ENCODE measurements at places on chromosomes 3 and 15.

- DNase-seq = peak; percentile 88
Observed at GRCh38 chr3:187741403-187742350, 3.6 kb downstream of the BCL6 start.

DNA sequence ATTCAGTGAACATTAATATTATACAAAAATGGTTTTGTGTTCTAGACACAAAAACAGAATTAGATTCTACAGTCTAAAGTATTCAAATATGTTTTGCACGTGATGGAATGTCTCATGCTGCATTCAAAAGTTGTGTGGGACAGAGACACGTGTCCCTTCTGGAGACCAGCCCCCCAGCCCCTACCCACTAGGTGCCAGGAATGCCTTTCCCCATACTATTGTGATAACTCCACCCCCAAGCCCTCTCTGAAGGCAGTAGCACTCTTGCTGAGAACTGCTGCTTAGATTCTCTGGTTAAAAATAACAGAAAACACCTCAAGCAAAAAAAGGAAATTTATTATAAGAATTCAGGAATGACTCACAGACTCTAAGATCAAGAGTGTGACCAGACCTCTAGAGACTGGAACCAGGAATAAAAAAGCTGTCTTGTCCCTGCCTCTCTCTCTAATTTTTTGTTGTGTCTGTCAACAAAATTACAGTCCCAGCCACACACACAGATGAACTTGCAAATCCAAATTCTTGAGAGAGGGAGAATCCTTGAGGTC lies 57.7 kb downstream of the PXYLP1 start:
- no peak for DNase-seq

DNA sequence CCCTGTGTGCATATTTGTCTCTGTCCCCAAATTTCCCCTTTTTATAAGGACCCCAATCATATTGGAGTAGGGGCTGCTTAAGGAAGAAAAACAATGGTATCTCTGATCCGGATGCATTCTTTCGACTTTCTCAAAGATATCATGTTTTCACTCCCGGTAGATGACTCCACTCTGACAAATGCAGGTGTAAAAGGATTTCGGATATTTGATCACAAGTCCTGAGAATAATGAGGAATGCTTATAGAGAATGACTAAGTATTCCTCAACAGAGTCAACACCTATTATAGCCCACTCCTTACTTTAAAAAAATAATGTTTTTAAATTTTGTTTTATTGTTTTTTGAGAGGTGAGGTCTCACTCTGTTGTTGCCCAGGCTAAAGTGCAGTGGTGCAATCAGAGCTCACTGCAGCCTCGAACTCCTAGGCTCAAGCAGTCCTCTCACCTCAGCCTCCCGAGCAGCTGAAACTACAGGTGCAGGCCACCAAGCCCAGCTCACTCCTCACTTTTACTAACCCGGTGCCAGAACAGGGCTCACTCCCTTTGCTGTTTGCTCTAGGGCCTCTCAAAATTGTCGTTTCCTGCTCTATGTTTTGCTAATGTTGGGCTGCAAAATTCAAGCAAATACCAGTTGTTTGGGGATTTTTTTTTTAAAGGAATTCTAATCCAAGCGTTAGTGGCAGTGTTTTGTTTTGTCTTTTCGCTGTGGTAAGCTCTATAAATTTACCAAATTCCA lies 24.6 kb downstream of the COL8A1 start:
- DNase-seq = no peak

- DNase-seq = no peak
Observed at GRCh38 chr3:186121278-186121677, 12.4 kb upstream of the ETV5 start.

- peak; percentile 63 for DNase-seq
Observed at GRCh38 chr3:184156522-184156955, 1.4 kb downstream of the DVL3 start.

DNA sequence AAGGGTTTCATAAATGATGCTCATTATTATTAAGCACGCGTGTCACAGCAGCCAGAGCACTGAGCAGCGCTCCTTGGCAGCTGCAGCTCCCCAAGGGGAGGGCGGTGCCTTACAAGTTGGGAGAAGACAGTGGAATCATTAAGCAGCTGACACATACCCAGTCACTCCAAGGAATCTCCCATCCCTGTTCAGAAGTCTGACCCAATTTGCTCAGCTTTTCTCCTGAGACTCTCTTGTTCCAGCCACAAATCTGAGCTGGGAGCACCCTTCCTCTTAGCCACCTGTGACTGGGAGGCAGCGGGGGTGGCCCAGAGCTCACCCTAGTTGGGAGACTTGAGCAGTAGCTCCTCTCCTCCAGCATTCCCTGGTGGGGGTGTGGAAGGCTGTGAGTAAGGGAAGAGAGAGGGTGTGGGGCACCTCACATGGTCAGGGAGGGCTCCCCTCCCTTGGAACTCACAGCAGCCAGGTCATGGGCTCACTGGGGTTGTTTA lies 64.3 kb downstream of the DUT start:
- DNase-seq = peak; percentile 97

DNA sequence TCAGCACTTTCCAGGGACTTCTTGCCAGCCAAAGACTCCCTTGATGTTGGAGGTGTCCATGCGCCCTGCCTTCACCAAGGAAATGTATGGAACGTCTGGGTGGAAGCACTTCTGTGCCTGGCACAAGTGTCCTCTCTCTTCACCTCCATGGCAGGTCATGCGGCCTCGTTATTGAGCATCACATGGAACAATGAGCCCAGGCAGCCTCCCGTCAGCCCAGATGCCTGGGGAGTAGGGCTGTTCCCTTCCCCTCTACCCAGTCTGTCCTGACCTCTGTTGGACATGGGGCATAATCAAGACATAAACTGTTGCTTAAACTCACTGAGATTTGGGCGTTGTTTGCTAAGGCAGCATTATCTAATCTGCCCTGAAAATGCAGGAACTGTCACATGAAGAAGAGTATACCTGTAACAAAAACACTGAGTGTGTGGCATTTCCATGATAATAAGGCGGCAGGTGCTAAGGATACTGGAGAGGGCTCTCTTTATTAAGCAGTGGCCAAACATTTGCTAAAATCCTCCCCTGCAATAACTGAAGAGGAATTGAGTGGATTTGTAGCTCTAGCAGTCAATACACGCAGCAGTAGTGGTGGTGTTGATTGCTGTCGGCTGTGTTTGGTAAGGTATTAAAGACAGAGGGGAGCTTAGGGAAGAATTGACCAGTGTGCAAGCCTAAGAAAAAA lies 338.2 kb upstream of the ATP10A start:
- no peak for DNase-seq

DNA sequence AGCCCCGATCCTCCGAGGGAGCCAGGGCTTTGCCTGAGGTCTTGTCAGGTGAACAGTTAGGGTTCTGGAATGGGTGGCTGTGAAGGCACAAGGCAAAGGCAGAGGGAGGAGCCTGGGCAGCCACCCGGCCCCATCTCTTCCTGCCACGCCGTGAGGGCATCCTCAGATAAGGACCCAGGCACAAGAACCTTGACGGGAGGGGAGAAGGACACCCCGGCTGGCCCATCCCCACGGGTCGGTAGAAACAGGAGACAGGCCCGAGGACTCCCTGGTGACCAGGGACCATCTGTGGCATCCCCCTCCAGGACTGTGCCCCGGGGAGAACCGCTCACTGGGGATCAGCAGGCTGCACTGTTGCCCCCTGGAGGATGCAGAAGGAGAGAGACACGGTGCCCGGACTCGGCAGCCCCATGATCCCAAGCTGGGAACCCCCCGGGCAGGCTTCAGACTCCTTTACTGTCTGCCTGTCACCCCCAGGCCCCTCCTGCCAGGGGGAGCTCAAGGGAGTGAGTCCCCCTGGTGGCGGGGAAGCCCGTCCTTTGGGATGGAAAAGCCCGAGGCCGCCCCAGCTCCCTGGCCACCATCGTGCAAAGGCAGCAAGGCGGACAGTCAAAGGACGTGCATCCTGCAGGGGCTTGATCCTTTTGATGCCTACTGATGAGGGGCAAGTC lies 12.3 kb upstream of the PCSK6 start:
- no peak for DNase-seq

DNA sequence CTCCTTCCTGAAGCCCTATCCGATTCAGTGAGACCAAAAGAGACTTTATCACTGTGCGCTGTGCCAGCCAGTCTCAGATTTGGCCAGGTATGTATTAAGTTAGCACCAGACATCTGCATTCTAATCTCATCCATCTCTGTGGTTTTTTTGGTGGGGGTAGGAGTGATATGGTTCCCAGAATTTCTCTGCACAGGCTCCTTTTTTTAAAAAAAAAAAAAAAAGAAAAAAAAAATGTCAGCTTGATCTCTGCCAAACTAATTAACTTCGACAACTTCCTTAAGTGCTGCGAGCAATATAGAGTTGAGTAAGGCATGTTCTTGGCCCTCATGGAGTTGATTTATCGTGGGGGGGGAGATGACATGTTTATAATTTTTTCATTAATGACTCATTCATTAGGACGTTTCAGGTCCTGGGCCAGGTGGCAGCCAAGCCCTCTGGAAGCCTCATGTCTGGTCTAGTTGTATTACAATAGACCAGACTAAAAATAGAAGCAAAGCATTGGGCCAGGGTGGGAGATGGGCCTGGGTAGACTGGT lies 12.9 kb downstream of the SLCO3A1 start:
- peak; percentile 79 for DNase-seq

- no peak for DNase-seq
Observed at GRCh38 chr15:70432924-70433495, 330.3 kb downstream of the UACA start.

DNA sequence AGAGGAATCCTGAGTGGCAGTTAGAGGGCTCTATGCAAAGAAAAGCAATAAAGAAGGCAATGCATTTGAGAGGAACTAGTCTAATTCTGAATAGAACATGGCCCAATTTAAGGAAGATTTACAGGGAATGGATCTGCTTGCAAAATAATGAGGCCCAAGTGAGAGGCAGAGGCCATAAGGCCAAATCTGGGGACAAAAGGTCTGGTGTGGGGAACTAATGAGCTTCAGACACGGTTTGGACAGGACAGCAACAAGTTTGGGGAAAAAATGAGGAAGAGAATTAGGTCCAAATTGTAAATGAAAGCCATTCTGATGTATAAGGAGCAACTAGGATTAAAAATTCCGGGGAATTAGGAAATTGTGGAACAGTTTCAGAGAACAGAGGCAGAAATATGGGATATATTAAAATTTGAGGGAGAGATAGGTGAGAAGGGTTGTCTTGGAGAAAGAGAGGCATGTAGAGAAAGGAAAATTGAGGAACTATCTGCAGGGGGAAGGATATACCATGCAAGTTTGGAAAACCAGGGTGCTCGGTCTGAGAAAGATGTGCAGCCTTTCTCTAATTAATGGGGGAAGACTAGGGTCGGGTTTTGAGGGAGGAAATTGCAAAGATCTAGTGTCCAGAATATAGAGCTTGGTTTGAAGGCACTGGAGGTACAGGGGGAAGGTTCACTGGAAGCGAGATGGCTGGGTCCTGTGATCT lies 73.8 kb downstream of the RBPMS2 start:
- no peak for DNase-seq

DNA sequence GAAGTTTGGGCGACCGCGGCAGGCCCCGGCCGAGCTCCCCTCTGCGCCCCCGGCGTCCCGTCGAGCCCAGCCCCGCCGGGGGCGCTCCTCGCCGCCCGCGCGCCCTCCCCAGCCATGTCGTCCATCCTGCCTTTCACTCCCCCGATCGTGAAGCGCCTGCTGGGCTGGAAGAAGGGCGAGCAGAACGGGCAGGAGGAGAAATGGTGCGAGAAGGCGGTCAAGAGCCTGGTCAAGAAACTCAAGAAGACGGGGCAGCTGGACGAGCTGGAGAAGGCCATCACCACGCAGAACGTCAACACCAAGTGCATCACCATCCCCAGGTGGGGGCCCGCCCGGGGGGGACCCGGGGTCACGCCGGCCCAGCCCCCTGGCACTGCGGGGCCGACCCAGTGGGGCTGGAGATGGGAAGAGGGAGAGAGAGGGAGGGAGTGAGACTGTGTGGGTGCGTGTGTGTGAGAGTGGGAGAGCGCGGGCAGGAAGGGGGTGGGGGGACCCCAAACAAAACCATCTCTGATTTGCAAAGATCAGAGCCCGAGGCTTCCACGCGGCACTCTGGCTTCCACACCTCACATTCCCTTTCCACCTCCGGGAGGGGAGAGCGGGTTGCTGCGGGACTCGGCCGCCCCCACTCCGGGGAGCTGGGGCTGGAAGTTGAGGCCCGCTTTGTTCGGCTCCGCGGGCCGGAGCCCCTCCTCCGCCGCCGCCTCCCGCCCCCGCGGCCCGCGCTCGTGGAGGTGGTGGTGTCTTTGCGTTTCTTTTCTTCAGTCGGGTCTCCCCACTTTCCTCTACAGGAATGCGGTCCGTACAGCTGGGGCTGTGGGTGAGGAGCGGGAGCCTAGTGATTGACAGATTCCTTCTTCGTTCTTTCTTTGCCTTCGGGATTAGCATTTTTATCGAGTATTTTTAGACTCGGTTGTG lies 898 bp downstream of the SMAD3 start:
- DNase-seq = no peak

GRCh38 chr3:57421336-57421735 lies 122.8 kb downstream of the DNAH12 start:
- no peak for DNase-seq

DNA sequence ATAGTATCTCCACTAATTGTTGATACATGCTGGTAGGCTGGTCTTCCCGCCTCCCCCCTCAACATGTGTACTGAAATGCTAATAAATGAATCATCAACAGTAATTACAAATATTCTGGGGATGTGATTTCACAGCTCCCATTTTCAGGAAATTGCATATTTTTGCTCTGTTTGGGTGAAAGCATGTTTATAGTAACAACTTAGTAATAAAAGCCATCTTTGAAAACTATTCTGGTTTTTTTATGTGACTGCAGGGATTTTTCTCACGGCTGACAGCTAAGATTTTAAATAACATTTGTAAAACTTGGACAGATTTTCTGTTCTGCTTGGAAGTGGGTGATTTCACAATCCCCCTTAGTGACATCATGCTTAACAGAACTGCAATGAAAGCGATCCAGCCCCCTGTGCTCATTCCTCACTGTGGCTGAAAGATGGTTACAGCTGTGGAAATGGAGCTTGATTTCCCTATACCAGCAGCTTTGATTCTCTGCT lies 25.6 kb upstream of the FAM174B start:
- peak; percentile 91 for DNase-seq

- peak; percentile 33 for DNase-seq
Observed at GRCh38 chr3:111667621-111668239, 72.6 kb upstream of the ZBED2 start.

DNA sequence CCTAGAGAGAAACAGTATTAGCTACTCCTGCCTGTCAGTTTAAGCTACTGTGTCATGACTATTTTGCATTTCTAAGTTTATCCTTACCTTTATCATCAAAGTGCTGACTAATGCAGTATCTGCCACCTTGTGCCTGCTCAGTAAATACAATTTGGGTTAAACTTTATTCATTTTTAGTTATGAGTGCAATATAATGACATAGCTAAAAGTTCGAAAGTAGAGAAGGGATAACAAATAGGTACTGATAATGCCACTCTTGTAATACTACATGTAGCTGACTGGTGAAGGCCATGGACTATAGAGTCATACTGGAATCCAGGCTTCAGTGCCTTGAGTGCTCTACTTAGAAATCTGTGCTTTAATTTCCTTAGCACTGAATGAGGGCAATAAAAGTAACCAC lies 480.8 kb upstream of the TPRG1 start:
- no peak for DNase-seq

- DNase-seq = peak; percentile 89
Observed at GRCh38 chr3:4824926-4825325, 154.3 kb upstream of the BHLHE40 start.

Measured in fibroblast of mammary gland (primary cell).